ENCODE measurements at places on chromosomes 6 and 20. TPM values are rescaled to one million over a fixed set of nuclear protein-coding genes. Genes with fewer than 3 reads are reported as not detected.

- H3K36me3 ChIP-seq = no peaks in the 10 kb centered on the region
- H3K27ac ChIP-seq = no peak overlapping the region
- no peaks in the 10 kb centered on the region for H3K27me3 ChIP-seq
- no peak overlapping the region for H3K4me3 ChIP-seq
- H3K4me1 ChIP-seq = no peaks in the 10 kb centered on the region
Observed at GRCh38 chr6:156828280-156828703, 51.1 kb downstream of the ARID1B start.

DNA sequence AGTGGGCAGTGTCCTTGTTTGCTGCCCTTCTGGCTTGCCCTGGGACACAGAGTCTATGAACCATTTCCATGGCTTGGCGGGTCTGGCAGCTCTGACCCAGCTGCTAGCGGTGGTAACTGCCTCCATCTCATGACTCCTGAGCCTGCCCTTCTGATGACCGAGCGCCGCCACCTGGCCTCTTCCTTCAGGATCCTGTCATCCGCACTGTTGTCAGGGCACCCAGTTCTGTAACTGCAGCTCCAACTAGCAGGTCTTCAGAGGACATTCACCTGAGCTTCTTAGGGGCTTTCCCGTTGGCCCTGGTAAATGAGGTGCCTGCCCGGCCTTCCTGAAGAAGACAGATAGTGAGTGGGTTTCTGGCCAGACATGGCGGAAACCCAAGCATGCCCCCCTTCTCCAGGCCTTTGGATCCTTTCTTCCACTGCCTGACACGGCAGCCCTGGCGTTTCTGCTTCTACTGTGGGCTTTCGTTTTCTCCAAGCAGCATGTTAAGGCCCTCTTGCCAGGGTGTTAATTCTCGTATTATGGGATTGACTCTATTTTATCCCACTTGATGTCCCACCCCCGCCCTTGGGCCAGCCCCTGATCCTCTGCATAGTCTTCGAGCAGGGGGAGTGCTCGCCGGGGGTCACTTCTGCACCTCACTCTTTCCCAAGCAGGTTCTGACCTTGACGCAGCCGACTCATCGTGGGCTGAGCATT lies 24.7 kb downstream of the PACSIN1 start:
- no peak overlapping the region for H3K27ac ChIP-seq
- H3K4me1 ChIP-seq = no peaks in the 10 kb centered on the region
- H3K36me3 ChIP-seq = no peaks in the 10 kb centered on the region
- H3K4me3 ChIP-seq = no peak overlapping the region
- DNase-seq = no peak

GRCh38 chr6:42845327-42845694 lies 34.1 kb upstream of the RPL7L1 start:
- H3K36me3 ChIP-seq = no peaks in the 10 kb centered on the region
- peak; percentile 64 for DNase-seq
- peaks cover 8% of the 10 kb centered on the region for H3K4me1 ChIP-seq
- peak overlapping the region; percentile 27 for H3K27ac ChIP-seq
- H3K27me3 ChIP-seq = no peaks in the 10 kb centered on the region
- no peak overlapping the region for H3K4me3 ChIP-seq

DNA sequence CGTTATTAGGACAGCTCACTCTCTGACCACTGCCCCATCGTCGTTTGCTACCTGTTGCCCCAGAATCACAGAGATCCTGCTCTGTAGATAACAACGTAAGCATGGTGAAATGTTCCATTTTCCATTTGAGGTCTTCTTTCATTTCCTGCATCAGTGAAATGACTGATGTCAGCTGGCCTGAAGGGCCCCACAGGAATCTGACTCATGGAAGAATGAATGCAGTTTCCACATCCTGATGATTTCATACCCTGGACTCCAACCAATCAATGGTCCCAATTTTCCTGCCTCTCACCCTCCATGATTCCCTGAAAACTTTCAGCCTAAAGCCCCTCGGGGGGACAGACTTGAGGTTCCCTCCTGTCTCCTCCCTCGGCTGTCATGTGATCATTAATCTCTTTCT lies 394.4 kb upstream of the CDH4 start:
- no peak overlapping the region for H3K27ac ChIP-seq
- no peaks in the 10 kb centered on the region for H3K36me3 ChIP-seq
- H3K4me3 ChIP-seq = no peak overlapping the region
- no peak for DNase-seq
- no peaks in the 10 kb centered on the region for H3K27me3 ChIP-seq

DNA sequence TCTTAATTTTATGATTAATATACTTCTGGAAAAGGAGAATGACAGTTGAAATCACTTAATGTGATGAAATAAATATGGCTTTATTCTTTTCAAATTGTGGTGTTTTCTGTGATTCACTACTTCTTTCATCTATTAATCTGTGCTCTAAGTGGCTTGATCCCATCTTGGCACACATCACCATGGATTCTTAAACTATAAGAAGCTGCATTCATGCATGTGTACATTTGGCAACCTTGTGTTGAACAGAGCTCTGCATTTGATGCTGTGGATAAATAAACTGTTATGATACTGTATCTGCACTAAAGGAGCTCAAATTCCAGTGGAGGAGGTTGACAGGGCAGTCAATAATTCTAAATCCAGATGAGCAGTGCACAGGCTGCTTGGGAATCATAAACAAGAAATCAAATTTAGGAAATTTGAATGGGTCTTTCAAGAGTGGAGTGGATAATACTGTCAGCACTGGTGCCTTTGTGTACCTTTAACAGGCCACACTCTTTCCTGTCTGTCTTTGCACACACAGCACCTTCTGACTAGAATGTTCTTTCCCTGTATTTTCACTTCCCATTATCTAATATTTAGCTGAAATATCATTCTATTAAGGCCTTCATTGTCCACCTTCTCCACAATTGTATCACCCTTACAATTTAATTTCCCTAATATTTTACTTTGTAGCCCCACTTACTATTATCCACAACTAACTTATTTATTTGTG lies 252.9 kb downstream of the GRM1 start:
- H3K4me1 ChIP-seq = no peaks in the 10 kb centered on the region
- no peak for DNase-seq
- no peak overlapping the region for H3K27ac ChIP-seq
- no peaks in the 10 kb centered on the region for H3K27me3 ChIP-seq

DNA sequence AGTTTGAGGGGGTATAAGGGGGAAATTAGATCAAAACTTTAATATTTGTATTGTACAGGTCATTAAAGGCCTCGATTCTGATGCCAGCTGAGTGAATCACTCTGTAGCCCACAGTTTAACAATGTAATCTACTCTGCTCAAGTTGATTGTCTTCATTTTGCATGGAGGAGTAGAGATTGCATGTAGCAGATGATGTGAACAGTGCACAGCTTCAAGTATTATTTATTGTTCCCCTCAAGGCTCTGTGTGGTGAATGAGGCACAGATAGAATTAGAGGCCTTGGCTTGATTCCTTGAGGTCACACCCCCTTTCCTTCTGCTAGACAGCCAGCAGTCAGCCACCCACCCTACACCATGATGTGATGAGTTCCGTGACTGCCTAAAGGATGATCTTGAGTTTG lies 38.1 kb downstream of the TXLNB start:
- H3K27ac ChIP-seq = no peak overlapping the region
- no peaks in the 10 kb centered on the region for H3K36me3 ChIP-seq
- H3K4me3 ChIP-seq = no peak overlapping the region
- H3K4me1 ChIP-seq = no peaks in the 10 kb centered on the region
- no peak for DNase-seq

GRCh38 chr6:57162516-57162915 lies 9.6 kb upstream of the BAG2 start:
- no peak overlapping the region for H3K4me3 ChIP-seq
- H3K4me1 ChIP-seq = no peaks in the 10 kb centered on the region
- DNase-seq = no peak
- no peak overlapping the region for H3K27ac ChIP-seq

DNA sequence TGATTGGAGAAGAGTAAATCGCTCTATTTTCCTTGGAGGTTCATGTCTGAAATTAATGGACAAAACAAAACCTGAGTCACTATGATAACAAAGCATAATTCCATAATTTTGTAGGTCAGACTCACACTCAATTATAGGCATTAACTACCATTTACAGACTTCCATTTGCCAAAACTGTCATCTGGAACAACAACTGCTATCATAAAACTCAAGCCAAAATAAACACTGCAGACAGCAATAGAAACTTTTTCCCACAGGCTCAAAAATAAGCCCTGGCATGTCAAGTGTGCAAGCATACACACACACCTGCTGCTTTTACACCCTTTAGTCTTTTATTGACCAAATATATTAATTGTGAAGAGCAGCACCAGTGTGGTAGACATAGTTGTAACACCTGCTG lies 7.1 kb downstream of the MRPS10 start:
- no peak overlapping the region for H3K27ac ChIP-seq
- no peaks in the 10 kb centered on the region for H3K27me3 ChIP-seq
- H3K36me3 ChIP-seq = peaks cover 2% of the 10 kb centered on the region
- no peak for DNase-seq

DNA sequence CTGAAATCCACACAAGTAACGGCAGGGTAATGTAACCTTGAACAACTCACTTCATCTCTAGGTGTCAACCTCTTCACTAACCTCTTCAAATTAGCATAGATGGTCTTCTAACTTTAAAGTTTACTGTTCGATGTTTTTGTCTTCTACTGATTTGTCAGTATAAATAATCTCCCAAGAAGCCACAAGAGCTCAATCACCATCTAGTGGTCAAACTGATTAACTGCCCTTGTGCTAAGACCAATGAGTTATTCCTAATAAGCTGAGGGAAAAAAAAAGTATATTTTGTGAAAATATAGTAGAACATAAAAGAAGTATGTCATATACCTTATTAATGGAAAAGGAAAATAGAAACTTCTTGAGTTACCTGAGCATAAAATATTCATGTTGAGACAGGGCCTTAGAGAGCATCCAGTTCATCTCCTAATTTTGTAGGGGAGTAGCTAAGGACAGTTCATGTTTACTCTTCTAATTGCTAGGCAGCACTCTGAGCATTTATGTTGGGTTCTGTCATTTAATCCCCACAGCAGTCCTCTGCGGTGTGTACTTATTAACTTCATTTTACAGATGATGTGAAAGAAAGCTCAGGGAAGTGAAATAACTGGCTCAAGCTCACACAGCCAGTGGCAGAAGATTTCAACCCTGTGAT lies 317.1 kb downstream of the ESR1 start:
- H3K27me3 ChIP-seq = no peaks in the 10 kb centered on the region
- H3K4me1 ChIP-seq = no peaks in the 10 kb centered on the region
- peak; percentile 13 for DNase-seq
- no peak overlapping the region for H3K27ac ChIP-seq
- H3K4me3 ChIP-seq = no peak overlapping the region

GRCh38 chr6:166024252-166024651 lies 143.4 kb downstream of the TBXT start:
- no peaks in the 10 kb centered on the region for H3K27me3 ChIP-seq

DNA sequence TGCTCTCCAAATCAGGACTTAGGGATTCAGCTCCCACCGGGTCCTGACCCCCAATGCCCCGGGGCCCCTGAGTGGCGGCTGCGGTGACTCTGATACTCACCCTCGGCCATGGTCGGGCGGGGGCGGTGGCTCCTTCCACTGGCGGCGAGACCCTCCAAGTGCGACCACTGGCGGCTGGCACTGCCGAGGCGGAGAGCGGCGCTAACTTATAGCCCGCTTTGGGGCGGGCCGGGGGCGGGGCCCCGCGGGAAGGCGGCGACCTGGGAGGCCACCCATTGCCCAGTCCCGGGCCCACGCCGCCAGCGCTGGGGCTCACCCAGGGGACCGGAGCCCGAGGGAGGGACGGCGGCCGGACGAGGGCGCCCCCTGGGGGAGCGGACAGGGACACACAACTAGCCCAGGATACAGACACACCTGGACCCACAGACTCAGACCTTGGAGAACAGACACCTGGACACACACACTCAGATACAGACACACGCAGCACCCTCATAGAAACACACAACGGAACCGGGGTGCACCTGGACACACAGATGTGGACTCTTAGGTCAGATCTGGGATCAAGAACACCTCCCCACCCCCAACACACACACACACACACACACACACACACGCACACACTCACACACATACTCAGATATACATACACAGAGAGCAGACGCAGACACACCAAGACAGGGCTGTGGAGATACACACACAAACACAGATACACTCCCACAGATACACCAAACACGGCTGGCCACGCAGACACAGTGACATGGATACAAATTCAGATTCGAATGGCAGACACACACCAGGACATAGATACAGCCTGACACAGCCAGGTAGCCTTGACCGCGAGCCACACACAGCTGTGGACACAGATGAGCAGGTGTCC lies at the start of gene TGM2:
Gene TGM2 (minus strand): TSS at position 182 of the 877 bp plus-strand sequence. CDS start 72 bp downstream, at position 110.
- peak; percentile 98 for DNase-seq
- peak within 1 kb of the TSS; percentile 44 for H3K4me3 ChIP-seq
- H3K4me1 ChIP-seq = peaks cover 38% of the 10 kb centered on the region

GRCh38 chr6:137033828-137034227 lies 10.9 kb downstream of the IL20RA start:
- DNase-seq = no peak
- H3K4me1 ChIP-seq = no peaks in the 10 kb centered on the region
- H3K4me3 ChIP-seq = no peak overlapping the region
- H3K36me3 ChIP-seq = no peaks in the 10 kb centered on the region
- no peak overlapping the region for H3K27ac ChIP-seq

DNA sequence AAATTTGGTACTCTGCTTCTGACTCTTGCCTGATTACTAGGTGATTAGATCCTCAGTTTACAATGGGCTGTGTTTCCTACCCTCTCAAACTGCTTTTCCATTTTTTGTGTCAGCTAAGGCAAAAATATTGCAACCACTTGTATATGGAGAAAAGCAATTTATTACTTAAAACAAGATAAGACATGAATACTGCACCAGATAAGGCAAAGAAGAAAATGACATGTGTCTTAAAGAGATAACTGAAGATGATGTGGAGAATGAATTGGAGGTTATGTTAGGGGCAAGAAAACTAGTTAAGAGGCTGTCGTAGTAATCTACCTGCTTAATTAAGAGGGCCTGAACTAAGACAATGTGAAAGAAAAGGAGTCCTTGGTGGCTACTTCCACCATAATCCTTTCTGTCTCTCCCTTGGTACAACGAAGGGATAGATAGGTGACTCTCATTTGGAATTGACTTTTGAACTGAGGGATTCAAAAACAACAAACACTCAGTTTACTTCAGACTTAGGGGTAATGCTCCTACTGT lies 16.3 kb upstream of the REV3L start:
- H3K27ac ChIP-seq = no peak overlapping the region
- H3K4me1 ChIP-seq = no peaks in the 10 kb centered on the region
- no peaks in the 10 kb centered on the region for H3K27me3 ChIP-seq
- no peak overlapping the region for H3K4me3 ChIP-seq

GRCh38 chr6:133549371-133549801 lies 308.2 kb downstream of the EYA4 start:
- no peaks in the 10 kb centered on the region for H3K36me3 ChIP-seq
- H3K27me3 ChIP-seq = no peaks in the 10 kb centered on the region
- H3K27ac ChIP-seq = no peak overlapping the region
- H3K4me1 ChIP-seq = peaks cover 8% of the 10 kb centered on the region
- DNase-seq = no peak

CD83 gene
- total RNA-seq = 1.0 TPM

BANF2 gene
- total RNA-seq = 2.1 TPM

CD24 gene
- total RNA-seq = 81.7 TPM

ULBP1 gene
- 5.4 TPM for total RNA-seq

C6orf58 gene
- not detected for total RNA-seq

KIFC1 gene
- 65.4 TPM for total RNA-seq

TDP2 gene
- total RNA-seq = 47.2 TPM

OR2H2 gene
- not detected for total RNA-seq

GPSM3 gene
- 0.67 TPM for total RNA-seq

MYT1 gene
- 0.65 TPM for total RNA-seq

LY6G5C gene
- total RNA-seq = 2.9 TPM

Data from Caco-2 (cell line).